Amygdala (tissue), 56 donors: ENCODE measurements at places on chromosomes 4 and X.

- DNase-seq, result no peak
Measured at GRCh38 chr4:17869327-17869726, 58.5 kb downstream of the NCAPG start.

- no peak for DNase-seq
Measured at GRCh38 chrX:100743009-100743607, 11.2 kb upstream of the SYTL4 start.

DNA sequence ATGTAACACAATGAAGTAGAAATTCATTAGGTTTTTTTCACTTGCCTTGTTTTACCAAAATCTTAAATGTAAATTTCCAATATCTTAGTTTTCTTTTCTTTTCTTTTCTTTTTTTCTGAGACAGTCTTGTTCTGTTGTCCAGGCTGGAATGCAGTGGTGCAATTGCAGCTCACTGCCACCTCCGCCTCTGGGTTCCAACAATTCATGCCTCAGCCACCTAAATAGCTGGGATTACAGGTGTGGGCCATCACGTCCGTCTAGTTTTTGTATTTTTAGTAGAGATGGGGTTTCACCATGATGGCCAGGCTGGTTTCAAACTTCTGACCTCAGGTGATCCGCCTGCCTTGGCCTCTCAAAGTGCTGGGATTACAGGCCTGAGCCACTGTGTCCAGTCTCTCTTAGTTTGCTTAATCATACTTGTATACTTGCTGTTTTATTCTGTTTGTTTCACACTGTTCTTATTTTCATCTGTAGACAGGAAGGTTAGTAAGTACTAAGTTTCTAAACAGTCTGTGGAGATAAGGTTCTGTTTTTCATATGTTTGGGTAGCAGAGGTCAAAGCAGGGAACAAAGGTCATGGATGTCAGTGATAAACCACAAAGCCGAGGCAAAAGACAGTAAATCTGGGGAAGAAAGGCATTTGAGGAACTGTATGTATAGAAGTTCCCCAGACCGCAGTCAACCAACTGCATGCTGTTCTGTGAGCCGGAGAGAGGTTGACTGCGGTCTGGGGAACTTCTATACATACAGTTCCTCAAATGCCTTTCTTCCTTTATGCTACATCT is 129.1 kb downstream of the CBR4 start:
- DNase-seq, result no peak

DNA sequence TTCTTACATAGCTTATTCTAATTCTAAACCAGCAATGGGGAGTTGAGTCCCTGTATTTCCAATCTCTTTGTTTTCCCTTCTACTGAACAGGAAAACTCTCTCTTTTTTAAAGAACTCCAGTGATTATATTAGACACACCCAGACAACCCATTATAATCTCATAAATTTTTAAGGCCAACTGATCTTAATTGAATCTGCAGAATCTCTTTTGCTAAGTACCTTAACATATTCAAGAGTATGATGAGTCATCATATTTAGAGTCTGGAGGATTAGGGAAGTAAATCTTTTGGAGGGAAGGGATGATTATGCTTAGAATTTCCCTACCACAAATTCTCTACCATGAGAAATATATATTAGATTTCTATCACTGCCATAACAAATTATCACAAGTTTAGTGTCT is 705.1 kb downstream of the CENPC start:
- DNase-seq, result no peak

GRCh38 chr4:142358656-142359055 is 487.4 kb downstream of the INPP4B start:
- DNase-seq, result no peak

DNA sequence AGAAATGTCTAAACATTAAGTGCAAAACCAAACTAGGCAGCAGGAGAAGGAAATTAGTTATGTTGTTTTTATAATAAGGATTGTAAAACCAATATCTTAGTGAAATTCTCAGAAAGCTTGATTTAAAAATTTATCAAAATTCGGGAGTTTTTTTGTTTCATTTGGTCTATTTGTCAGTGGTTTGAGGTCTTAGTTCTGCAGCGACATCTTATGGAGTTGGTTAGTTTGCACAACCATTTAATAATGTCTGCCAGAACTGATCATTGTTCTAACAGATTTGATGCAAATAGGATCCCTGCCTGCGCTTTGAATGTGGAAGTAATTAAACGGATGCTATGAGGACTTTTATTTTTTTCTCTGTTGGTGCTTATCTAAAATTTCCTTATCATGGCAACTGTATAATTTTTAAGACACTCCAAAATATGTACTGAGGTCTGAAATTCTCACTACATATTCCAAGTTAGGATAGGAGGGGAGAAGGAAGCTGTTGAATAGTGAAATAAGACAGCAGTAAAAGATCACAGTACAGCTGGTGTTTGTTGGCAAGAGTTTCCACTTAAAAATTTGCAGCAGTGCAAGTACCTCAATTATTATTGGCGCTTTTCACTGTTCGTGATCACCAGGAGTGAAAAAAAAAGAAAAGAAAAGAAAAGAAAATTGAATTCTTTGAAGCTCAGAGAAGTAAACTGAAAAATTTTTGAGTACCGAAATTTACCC is 2521.4 kb downstream of the ARAP2 start:
- no peak for DNase-seq

- DNase-seq, result no peak
Measured at GRCh38 chr4:40842725-40843423, 93.1 kb downstream of the NSUN7 start.

DNA sequence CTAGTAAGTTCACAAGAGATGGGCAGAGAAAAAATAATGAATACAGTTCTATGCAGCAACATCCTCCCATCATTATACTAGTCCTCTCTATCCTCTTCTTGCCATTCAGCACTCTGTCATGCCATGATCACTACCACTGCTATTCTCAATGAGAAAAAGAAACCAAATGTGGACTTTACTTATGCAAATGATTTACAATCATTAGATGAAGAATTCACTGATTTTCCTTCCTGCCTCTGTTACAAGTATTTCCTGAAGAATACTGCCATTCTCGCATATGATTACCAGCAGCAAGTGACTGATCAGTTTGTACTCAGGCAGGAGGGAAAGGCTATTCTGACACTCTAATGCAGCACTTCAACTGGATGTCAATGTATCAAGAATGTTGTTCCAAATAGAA is 50.3 kb downstream of the WDFY3 start:
- DNase-seq, result no peak

DNA sequence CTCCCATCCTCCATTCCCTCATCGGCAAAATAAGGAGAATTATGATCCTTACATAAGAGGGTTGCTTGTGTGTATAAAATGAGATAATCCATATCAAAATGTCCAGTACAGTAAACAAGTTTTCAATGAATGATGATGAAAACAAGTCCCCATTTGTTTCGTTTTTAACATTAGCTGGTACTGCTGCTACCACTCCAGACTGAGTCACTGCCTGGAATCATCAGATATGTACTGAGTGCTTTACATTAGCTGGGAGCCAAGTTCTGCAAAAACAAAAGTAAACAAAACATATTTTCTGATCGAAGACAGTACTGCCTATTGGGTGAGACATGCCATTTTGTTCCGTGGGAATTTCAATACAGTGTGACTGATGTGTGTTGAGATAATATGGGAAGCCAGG is 123.2 kb upstream of the IGFBP7 start:
- DNase-seq, result no peak

GRCh38 chr4:170716868-170717267 is 627.1 kb upstream of the AADAT start:
- no peak for DNase-seq

- no peak for DNase-seq
Measured at GRCh38 chr4:165198329-165198728, 9.0 kb upstream of the KLHL2 start.

DNA sequence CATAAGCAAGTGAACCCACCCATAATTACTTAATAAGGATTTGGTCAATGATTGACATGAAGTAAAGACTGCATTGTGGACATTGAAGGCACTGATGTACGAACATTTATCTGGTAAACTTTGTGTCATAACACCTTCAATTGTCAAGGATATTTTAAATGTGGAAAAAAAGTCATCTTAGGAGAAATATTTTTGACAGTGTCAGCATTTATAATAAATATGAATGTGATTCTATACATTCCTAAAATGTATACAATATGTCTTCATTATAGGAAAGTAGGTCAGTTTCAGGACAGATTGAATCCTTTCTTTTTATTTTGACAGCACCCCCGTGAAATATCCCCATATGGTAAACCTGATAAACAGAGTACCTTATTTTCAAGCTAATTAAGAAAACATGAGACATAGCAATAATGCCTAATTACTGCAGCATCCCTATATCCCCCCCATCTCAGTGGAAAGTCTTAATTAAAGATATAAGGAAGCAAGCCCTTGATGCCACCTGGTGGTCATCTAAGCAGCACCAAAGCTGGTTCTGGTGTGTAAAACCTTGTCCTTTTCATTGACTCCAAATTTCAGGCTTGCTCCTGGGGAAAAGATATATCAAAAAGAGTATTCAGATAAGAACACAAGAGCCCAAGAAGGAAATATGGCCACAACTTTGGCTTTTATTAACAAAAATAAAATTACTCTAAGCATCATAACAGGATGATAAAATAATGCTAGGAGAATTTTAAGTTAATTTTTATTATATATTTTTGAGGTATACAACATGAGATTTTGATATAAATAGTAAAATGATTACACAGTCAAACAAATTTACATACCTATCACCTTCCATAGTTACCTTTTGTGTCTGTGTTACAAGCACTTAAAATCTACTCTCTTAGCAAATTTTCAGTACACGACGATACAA is 379.7 kb downstream of the TLL1 start:
- no peak for DNase-seq

DNA sequence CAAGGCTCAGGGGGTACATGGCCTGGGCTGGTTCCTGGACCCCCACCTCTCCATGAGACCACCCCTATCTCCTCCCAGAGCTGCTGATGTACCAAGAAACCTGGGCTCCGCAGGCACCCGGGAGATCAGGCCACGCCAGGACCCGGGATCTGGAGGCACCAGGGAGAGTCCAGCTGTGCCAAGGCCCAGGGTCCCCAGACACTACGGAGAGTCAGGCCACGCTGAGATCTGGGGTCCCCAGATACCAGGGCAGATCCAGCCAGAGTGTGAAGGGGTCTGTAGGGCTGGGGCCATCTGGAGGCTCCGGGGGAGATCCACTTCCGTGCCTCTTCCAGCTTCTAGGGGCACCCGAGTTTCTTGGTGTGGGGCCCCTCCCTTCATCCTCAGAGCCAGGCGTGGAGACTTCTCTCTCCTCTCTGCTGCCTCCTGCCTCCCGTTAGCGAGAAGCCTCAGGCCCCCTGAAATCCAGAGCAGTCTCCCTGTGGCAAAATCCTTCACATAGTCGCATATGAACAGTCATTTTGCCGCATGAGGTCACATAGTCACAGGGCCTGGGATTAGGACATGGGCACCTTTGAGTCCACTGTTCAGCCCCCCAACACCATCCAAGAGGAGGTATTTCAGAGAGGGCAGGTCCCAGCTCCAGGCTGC is 9.7 kb downstream of the ABLIM2 start:
- no peak for DNase-seq

DNA sequence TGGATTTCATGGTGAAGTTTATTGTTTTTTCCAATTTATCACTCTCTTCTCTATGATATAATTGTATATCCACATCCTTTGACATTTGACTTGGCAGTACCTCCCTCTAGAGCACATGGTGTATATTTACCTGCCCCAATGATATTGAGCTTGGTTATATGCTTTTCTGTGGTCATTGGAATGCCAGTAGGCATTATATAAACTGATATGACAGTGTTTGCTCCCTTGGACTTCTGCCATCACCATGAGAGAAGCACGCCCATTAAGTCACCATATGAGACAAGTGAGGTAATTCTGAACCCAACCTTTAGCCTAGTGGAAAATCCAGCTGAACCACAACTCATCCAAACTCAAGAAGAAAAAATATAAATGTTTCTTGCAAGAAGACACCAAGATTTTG is 2761.5 kb downstream of the ARAP2 start:
- no peak for DNase-seq

GRCh38 chrX:95505721-95506120 is 1178.9 kb upstream of the DIAPH2 start:
- DNase-seq, result no peak

DNA sequence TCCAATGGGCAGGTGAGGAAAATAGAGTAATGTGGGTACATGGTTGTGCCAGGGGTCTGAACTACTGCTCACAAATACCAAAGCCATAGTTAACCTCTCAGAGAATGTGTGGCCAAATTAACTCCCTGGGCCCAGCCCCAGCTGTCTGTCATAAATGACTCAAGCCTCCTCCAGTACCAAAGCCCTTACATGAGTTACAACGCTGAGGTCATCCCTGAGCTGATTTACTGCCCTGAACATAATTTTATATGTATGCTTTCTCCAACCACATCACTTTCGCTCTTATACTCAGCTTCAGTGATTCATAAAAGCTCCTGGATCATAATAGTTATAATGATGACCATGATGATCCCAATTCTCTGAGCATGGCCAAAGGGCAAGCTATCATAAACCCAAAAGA is 283.9 kb downstream of the NKX6-1 start:
- DNase-seq, result no peak

DNA sequence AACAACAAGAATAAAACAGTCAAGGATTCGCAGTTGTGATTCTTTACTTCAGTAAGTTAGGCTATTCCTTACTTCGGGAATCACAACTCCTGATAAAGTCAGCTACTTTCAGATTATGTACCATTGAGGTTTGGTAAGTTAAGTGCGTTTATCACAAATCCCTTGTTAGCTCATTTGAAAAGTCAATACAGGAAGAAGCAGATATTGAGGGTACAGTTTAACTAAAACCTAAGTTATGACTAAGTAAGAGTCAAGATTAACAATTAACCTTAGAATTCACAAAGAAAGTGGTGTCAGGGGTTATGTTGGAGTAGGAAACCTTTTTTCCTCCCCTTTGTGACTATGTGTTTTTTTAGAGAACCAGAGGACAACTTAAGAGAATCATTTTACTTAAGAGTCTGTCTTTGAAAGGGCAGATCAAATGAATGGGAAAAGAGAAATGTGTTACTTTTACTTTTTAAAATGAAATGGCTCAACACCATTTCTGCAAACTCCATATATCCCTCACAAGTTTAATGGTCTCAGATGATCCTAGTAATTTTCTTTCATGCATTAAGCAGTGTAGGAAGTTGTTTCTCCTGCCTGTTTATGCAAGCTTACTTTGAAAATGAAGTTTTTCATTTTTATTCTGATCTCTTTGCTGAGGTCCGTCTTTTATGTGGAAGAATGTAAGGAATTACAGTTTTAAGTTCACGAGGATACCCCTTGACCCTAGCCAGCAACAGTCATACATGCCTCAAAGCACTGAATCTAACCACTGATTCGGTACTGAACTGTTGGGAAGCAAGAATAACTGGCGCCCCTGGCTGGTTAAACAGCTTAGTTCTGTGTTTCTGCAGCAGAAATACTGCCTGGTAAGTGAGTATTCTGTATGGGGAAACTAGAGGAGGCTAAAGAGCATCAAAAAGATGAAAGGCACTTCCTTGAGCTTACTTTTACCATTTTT is 211.7 kb downstream of the SLC4A4 start:
- no peak for DNase-seq

- no peak for DNase-seq
Measured at GRCh38 chr4:108830509-108831244, 67.8 kb upstream of the ETNPPL start.

DNA sequence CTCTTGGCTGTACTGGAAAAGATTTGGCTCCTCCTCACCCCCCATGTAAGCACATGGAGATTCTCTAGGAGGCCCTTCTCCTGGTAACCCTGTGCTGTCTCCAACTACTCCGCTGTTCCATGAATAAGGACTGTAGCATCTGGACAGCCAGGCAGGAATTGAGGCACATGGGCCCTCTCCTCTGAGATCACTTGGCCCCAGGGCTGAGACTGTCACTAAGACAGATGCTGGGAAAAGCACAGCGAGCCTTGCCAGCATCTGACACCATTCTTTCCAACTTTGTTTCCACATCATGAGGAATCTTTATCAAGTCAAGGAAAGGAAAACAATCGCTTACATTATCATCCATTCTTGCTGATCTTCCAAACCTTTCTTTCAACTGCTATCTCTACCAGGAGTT is 222.6 kb upstream of the INTU start:
- DNase-seq, result no peak
